ENCODE measurements at places on chromosomes 4 and X. TPM values are rescaled to one million over a fixed set of nuclear protein-coding genes. Genes with fewer than 3 reads are reported as not detected.

Gene RIBC1
- 0.74 TPM for total RNA-seq

Gene F9
- not detected for total RNA-seq

Gene SGMS2
- total RNA-seq = 86.9 TPM

Gene GPR50
- not detected for total RNA-seq

Gene TCEAL7
- total RNA-seq = 3.6 TPM

Gene STAP1
- total RNA-seq = not detected

Gene RBMXL3
- not detected for total RNA-seq

Gene CT45A2
- total RNA-seq = not detected

Gene LRCH2
- 0.28 TPM for total RNA-seq

Gene VCX3A
- total RNA-seq = not detected

Gene ASMT
- total RNA-seq = not detected

Gene LINC00632
- 1.2 TPM for total RNA-seq

Gene IL2RG
- total RNA-seq = not detected

Gene TCEAL9
- total RNA-seq = 99.5 TPM

Gene AFM
- not detected for total RNA-seq

Gene VEGFD
- 0.07 TPM for total RNA-seq

Gene PCSK1N
- 13.2 TPM for total RNA-seq

Gene COL4A6
- 35.3 TPM for total RNA-seq

Gene MAGEE1
- total RNA-seq = 2.5 TPM

Gene KLB
- 0.07 TPM for total RNA-seq

Gene BGN
- not detected for total RNA-seq

Gene TRIM2
- total RNA-seq = 14.9 TPM

Gene AWAT2
- total RNA-seq = not detected

Gene ZMAT1
- total RNA-seq = not detected

Gene MAP9
- total RNA-seq = 11.9 TPM

Gene CENPC
- 15.0 TPM for total RNA-seq

Gene CLCN4
- 1.5 TPM for total RNA-seq

Gene GPRIN3
- not detected for total RNA-seq
